ENCODE measurements at places on chromosomes 2 and 18.

DNA sequence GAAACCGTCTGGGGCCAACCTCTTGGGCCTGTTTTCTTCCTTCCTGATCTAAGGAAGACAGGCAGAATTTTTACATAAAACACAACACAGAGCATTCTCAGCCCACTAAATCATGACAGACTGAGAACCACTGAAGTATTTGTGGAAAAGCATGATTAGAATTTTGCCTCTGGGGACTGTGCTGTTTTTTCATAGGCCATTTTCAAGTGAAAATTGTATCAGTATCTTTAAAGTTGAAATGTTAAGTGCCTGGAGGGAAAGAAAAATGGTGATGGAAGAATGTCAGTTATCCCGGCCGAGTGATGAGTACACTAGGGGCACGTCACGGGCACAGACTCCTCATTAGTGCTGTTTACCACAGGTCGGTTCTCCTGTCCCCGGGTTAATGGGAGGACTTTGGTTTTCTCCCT lies 36.9 kb downstream of the EHD3 start:
- DNase-seq, result no peak

DNA sequence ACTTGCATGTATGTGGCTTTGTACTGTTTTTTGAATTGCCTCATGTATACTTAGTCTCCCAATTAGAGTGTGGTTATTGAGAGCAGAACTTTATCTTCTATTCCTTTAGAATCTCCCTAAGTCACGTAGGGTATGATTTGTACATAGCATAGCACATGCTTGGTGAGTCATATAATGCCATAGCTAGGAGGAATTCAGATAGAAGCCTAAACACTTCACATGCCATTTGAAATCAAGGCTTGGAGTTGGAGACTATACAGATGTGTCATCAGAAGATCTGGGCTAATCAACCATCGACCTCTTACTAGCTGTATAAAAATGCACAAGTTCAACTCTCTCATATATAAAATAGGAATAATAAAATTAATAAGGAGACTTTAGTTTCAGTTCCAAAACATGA lies 222.6 kb upstream of the ST6GAL2 start:
- no peak for DNase-seq

DNA sequence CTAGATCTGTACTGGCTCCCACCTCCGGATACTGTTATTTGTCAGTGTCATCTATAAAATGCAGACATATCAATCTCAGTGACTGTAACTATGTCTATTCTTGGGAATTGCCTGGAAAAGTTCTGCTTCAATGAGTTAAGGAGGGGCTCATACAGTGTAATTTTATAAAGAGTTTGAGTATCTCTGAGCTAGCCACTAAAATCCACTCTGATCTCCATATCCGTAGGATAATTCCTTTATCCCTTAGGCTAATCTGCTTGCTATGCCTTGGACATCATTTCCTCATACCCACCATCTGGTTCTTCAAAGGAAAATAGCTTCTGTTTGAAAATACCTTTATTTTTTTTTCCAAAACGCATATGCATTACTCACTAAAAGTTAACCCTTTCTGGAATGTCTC lies 863.2 kb downstream of the SUCLG1 start:
- no peak for DNase-seq

- DNase-seq, result no peak
These were observed 54.6 kb downstream of the INHBB start for GRCh38 chr2:120400551-120400950.

DNA sequence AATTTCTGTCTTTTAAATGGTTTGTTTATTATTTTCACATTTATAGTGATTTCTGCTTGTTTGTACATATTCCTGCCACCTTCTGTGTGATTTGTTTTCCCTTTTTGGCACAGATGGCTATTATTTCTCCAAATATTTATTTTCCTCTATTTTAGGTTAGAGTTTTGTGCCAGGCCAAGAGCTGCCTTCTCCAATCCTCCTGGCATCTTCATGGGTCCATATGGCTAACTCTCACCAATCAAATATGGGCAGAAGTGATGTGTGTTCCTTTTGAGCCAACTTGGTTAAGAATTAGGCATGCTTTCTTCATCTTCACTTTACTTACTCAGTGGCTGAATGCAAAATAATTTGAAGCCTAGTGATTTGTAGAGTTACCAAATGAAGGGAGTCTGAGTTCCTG lies 697.1 kb upstream of the CELF4 start:
- no peak for DNase-seq

GRCh38 chr18:58443671-58444070 lies 185.2 kb downstream of the ALPK2 start:
- no peak for DNase-seq

GRCh38 chr2:200353874-200354273 lies 47.4 kb downstream of the SPATS2L start:
- DNase-seq, result no peak

DNA sequence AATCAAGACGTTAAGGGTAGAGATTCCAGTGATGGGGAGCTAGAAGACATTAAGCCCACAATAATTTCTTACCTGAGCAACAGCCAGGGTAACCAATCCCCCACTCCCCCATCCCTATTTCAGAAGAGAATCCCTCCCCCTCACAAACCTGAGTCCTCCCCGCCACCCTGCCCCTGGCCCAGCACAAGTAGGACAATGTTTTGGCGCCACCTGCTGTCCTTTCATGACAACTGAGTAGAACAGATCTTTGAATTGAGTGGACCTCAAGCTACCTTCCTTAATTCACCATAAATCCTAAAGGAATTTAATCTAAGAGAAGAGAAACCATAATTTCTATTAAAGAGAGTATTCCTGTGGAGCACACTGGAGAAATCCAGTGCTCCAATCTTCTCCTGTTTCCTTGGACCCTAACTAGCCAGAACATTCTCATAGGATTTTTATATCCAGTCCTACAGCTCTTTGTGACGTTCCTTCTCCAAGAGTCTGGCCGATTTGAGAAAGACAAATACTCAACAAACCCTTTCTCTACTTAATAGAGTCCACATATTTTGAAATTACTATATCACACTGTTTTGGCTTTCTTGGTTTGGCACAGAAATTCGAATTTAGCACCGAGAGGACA lies 41.1 kb downstream of the NHEJ1 start:
- DNase-seq, result peak; percentile 7

DNA sequence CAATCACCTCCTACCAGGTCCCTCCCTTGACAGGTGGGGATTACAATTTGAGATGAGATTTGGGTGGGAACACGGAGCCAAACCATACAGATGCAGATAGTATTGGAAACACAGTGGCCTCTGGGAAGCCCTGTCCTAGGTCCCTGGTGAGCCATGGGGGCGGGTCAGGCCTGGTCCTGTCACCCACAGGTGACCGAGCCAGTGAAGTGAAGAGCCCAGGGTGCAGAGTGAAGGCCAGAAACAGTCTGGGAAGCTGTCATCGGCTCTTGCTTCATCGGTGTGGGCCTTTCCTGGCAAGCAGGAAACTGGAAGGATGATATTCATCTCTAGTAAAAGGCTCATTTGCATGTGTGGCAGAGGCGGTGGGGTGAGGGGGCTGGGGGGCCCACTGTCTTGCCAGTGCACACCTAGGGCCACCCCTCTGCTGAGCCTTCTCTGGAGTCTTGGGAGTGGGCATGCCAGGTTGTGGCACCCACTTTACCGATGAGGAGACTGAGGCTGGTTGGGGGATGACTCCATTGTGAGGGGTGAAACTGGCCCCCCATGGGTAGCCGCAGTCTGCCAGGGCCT lies 290.6 kb downstream of the NDUFA10 start:
- no peak for DNase-seq

GRCh38 chr2:136116813-136117390 lies 1.0 kb downstream of the CXCR4 start:
- no peak for DNase-seq

DNA sequence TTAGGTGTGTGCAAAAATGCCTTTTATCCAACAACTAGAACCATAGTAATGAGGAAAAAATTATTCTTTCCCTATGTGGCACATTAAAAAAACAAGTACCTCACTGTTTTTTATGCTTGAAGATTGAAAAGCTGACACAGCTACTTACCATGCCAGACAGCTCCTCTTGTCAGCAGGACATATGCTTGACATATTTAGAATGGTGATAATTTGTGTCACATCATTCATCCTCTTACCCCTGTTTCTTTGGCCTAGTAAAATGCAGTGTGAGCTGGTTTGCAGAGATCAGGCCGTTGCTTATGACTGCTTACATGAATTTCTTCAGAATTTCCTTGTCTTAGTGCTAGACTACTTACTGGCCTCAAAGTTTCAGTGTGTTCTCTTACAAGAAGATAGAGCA lies 869.9 kb downstream of the LRP1B start:
- no peak for DNase-seq

- DNase-seq, result no peak
These were observed 417.4 kb downstream of the TNS1 start for GRCh38 chr2:217585362-217585761.

DNA sequence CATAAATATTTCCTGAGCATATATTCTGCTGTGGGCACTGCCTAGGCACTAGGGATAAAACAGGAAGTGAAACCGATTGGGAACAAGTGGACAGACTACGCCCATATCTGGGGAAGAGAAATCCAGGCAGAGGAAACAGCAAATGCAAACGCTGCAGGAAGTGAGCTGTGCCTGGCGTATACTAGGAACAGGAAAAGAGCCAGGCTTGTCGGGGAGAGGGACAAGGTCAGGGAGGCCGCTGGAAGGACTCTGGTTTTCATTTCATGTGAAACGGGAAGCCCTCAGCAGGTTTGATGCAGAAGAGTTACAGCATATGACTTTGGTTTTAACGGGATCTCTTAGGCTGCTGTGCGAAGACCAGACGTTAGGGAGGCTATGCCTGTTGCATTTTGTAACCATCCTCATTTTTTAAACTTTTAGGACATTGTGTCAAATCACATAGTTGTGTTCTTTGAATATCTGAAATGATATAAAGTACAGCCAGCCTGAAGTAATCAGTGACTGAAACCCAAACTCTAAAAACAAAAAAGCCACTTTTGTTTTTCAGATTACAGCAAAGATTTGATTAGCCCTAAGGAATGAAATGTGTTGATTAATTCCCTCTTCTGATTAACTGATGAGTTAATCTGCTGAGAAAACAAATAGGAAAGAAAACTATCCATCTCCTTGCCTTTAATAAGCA lies 110.2 kb upstream of the PIEZO2 start:
- DNase-seq, result no peak

DNA sequence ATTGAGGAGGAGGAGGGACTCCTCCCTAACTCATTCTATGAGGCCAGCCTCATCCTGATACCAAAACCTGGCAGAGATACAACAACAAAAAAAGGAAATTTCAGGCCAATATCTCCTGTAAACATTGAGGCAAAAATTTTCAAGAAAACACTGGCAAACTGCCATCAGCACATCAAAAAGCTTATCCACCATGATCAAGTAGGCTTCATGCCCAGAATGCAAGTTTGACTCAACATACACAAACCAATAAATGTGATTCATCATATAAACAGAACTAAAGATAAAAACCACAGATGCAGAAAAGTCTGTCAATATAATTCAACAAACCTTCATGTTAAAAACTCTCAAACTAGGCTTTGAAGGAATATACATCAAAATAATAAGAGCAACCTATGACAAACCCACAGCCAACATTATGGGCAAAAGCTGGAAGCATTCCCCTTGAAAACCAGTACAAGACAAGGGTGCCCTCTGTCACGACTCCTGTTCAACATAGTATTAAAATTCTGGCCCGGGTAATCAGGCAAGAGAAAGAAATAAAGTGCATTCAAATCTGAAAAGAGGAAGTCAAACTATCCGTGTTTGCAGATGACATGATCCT lies 1014.3 kb downstream of the CBLN2 start:
- DNase-seq, result no peak

- DNase-seq, result no peak
These were observed 7.9 kb upstream of the COBLL1 start for GRCh38 chr2:164849506-164849905.

GRCh38 chr18:46068763-46069162 lies 3.3 kb downstream of the PSTPIP2 start:
- DNase-seq, result no peak

GRCh38 chr2:50754514-50754913 lies 277.4 kb downstream of the NRXN1 start:
- DNase-seq, result no peak

DNA sequence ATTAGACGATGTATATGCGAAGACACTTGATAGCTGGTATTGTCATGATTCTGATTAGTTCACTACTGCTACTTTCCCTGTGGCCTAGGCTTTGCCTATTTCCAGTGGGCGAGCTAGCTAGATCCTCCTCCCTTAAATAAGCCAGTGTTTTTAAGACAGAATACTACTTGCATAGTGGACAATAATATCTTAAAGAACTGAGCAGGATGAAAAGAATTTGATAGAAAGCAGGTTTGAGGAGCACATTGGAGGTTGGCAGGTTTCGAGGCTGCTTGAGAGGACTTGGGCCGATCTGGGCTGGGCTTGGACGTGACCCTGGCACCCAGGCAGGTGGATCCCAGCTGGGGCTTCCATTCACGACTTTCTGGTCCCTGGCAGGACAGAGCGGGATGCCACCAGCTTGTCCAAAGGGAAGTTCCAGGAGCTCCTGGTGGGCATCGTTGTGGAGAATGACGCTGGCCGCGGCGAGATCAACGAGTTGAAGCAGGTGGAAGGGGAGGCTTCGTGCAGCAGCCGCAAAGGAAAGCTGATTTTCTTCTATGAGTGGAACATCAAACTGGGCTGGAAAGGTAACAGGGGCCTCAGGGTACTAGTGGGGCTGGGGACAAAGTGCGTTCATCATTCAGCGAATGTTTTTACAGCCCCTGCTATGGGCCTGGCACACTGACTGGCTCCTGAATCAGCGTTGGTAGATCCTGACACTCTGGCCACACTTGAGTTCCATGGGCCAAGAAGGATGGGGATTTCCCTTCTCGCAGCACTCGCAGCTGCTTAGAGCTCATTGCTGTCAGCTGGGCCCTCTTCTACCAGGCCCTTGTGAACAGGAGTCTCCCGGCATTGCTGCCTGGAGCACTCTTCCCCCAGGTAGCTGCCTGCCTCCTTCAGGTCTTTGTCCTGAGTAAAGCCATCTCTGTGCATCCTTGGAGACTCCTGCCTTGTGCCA lies 16.9 kb downstream of the C2orf74 start:
- no peak for DNase-seq

- no peak for DNase-seq
These were observed 13.5 kb downstream of the STK39 start for GRCh38 chr2:168233726-168234406.

GRCh38 chr2:88827821-88828220 lies 136.3 kb downstream of the RPIA start:
- DNase-seq, result no peak

DNA sequence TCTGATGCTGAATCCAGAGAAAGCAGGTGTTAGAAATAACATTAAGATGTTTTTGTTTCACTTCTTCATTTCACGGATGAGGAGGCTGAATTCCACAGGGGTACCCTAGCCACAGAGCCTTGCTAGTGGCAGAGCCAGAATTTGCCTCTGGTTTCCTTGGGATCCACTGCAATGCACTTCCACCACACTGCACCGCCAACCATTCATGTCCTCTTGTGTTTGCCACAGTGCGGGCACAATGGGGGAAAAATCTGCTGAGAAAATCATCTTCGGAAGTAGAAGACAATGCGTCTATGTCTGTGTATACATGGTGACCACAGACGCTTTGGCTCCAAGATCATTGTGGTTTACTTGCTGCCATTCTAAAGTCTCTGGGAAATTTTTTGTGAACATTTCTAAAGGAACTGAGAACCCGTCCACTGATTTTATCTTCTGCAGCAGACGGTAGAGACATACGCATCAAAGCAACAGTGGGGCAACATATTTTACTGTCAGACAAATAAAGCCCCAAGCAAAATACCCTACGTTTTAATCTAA lies 14.9 kb downstream of the ICOS start:
- DNase-seq, result no peak

All from stimulated activated CD4-positive, alpha-beta T cell treated with anti-CD3 and anti-CD28 coated beads, Interleukin-1b, Interleukin-23, amount 100 ng/mL, for 1 hour (primary cell).